ENCODE measurements at places on chromosomes 16 and 17.

GRCh38 chr17:43900183-43900857, 7.0 kb downstream of the MPP2 start:
- DNase-seq: peak; percentile 91

DNA sequence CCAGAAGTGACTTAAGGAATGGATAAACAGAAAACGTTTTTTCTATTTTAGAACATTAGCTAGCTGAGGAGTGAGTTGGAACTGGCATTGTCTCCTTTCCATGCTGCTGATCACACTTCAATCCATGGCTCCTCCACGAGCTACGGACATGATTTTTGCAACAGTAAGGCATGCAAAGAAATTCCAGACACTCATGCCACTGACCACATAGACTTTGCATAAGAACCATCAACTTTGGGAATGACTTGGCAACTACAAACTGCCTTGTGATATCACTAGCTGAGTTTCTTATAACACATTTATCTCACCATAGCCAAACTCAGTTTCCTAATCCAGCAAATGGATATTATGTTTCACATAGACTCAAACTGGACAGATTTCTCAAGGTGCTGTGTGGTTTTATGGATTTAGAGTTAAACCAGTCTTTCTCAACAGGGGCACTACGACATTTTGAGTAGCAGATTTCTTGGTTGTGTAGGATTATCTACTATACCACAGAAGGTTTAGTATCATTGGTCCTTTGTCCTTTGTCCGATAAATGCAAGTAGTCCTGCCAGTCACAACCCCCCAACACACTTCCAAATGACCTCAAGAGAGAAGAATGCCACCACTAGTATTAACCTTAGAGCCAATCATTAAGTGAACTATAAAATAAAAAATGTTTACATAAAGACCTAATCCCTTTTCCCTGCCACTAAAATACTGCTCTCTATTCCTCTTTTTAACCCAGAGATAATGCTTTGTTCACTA, 48.3 kb upstream of the C17orf78 start:
- no peak for DNase-seq

- peak; percentile 27 for DNase-seq
Measured at GRCh38 chr16:19071811-19072777, 4.7 kb downstream of the COQ7 start.

DNA sequence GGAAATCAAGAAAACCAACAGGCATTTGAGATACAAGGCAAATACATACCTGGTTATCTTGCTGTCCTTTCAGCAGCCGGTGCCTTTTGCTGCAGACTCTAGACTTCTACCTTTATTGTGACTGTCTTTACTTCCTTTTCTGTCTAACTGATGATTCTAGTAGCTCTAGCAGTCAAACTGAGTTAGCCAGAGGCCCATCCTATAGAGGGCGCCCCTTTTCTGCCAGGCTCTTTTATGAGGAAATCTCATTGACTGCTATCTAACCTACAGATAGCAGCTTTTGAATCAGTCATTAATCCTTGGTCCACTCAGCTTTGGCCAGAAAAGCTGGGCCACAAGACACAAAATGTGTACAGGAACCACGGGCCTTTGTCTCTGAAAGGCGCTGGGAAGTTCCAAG, 87.5 kb upstream of the WSB1 start:
- DNase-seq: no peak
